Inflammatory macrophage treated with lipopolysaccharide for 4 hours (primary cell): ENCODE measurements at places on chromosomes 12 and 14.

DNA sequence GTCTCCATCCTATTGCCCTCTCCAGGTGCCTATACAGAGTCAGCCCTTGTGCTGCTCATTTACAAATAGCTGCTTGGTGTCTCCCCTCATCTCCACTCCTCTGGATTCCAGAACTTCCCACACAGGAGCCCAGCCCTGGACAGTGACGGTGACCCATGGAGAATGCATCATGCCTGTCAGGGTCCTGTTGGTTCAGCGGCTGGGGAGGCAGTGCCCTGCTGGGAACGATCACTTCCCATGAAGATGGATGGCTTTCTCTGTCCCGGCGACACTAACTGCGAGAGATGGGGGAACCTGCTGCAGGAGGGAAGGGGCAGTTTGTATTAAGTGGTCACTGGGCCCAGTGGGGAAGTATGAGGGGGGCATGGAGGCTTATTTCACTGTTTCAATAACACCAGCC is 395.0 kb upstream of the TBX3 start:
- no peak for DNase-seq

DNA sequence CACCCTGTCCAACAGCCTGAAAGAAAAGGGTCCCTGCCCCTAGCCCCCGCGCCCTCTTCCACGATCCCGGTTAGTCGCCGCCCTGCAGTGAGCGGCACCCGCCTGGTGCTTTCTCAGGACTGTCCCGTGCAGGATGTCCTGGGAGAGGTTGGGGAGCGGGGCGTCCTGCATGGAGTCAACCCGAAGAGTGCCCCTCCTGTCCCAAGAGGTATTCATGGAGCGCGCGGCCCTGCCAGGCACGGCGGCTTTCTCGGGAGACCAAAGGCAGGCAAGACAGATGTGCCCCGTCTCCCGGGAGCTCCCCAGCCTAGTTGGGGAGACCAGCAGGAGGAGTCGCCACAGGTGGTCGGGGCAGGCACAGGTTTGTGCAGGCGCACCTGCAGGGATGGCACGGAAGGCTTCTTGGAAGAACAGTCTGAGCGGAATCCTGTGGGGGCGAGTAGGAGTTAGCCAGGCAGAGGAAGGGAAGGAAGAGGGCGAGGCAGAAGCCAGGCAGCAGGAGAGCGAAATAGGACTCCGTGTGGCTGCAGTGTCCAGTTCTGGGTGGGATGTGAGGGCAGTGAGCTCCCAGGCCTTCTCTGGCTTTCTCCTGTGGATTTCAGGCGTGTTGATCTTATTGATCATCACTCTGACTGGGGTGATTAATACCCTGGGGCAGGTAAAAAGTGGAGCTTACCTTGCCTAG is 723 bp downstream of the SIVA1 start:
- DNase-seq = peak; percentile 5

- DNase-seq = no peak
These were observed 1.5 kb downstream of the CRACR2A start for GRCh38 chr12:3751151-3752095.

DNA sequence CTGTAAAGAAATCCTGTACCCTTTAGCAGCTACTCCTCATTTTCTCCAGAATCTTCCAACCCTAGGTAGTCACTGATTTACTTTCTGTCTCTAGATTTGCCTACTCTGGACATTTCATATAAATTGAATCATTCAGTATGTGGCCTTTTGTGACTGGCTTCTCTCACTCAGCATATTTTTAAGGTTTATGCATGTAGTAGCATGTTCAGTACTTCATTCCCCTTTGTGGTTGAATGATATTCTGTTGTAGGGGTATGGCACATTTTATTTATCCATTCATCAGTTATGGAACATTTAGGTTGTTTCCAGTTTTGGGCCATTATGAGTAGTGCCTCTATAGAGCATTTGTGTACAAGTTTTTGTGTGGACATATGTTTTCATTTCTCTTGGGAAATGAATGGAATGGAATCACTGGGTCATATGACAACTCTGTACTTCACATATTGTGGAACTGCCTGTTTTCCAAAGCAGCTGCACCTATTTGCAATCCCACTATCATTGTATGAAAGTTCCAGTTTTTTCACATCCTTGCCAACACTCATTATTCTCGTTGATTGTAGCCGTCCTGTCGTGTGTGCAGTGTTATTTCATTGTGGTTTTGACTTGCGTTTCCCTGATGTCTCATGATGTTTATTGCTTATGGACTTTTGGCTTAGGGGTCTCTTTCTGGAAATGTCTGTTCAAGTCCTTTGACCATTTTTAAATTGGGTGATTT is 57.2 kb downstream of the ATF7IP start:
- DNase-seq = no peak

DNA sequence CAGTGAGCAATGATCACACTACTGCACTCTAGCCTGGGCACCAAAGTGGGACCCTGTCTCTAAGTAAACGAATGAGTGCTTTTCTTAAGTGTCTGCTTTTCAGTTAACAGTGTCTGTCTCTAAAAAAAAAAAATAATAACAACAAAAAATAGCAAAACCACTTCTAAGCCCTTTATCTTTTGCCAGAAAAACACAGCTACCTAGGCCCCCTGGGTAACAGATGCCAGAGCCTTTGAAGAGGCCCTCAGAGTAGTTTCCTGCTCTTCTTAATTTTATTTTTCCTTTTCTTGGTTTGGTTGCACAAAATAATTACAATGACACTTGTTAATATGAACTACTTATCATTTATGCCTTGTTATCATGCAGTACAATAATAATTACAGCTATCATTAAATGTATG is 32.8 kb upstream of the RAP1B start:
- no peak for DNase-seq

GRCh38 chr14:91409928-91410718 is 7.5 kb downstream of the CCDC88C start:
- peak; percentile 18 for DNase-seq

DNA sequence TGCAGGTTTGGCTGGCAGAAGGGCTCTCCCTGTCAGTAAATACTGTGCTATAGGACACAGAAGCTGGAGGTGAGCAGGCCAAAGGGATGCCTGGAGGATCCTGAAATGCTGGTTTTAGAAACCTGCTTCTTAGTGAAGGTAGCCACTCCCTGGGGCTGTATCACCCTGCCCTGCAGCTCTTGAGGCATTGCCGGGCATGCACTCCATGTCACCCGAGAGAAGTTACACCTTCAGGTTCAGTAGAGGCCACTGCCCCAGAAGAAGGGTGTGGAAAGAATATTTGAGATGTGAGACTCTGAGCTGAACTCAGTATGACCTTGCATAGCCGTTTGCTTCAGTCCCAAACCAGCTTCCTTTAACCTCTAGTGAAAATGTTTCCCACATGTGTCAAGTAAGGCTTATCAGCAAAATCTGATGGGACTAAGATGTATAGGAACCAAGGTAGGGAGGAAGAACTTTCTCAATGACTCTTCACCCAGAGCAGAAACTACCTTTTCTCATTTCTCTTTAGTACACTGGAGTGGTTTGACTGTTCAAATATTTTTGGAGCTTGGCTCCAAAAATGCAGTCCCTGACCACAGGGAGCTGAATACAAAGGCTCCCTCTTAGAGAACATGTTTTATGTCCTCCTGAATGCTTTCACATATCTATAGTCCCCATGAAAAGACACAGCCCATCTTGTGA is 164.5 kb upstream of the DYRK2 start:
- DNase-seq = no peak

DNA sequence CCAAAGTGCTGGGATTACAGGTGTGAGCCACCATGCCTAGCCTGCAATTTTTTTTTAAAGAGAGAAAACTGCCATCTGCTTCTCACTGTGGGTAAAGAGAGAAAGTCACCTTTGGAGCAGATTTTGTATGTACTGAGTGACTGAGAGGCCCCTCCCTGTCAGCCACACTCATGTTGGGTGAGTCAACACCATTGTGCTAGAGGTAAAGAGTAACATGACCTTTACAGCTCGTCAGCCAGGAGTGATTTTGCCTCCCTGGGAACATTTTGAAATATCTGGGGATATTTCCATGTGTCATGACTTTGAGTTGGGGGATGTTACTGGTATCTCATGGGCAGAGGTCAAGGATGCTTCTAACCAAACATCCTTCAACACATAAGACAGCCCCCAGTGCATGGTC is 115.2 kb downstream of the KSR2 start:
- no peak for DNase-seq

- no peak for DNase-seq
These were observed 72.0 kb upstream of the SEL1L start for GRCh38 chr14:81605660-81606059.

DNA sequence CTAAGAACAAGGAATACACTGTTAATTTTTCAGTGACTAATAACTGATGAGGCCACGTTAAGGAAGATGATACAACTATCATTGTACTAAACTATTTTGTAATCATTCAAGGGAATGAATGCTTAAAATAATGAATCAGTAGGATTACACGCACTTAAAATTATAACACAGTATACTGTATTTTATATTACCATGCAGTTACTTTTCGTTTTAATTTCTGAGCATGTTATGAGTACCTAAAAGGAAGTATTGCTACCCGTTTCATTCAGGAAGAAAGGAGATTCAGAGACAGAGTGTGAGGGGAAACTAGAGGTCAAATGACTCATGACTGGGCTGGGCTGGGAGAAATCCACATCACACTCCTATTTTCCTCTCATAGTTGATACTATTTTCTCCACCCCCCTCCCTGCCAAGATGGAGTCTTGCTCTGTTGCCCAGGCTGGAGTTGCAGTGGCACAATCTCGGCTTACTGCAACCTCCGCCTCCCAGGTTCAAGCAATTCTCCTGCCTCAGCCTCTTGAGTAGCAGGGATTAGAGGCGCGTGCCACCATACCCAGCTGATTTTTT is 202.0 kb downstream of the PPM1H start:
- peak; percentile 96 for DNase-seq

DNA sequence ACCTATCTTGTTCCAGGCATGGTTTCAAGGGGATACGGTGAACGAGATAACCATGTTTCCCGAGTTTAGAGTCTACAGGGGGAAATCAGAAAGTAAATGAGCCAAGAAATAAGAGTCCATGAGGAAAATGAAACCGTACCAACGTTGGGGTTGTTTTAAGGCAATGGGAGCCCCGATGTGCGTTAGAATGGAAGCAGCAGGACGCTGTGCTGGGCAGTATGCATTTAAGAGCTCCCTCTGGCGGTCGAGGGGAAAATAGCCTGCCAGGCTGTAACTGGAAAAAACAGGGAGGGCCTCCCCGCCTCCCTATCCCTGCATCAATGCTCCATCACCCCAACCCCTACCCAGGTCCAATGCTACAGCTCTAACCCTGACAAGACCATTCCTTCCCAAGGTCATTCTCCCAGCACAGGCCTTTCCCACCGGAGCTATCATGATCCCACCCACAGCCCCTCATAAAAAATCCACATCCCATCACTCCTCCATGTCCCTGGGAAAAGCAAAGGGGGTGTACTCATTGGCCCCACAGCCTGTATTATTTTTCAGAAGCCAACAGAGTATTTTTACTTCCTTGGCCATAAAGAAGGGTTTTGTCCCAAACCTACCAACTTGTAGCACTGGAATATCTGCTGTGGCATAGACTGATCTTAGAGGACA is 226.3 kb upstream of the NOS1 start:
- peak; percentile 36 for DNase-seq

- DNase-seq = no peak
These were observed 44.5 kb downstream of the FOXA1 start for GRCh38 chr14:37550511-37550910.

GRCh38 chr12:69046363-69046762 is 113.4 kb upstream of the CPM start:
- no peak for DNase-seq
